NCI-H345 (cell line): ENCODE measurements at places on chromosomes 5 and 9.

- DNase-seq, result no peak
These were observed 27.0 kb downstream of the CDKN2A start for GRCh38 chr9:21967169-21967568.

DNA sequence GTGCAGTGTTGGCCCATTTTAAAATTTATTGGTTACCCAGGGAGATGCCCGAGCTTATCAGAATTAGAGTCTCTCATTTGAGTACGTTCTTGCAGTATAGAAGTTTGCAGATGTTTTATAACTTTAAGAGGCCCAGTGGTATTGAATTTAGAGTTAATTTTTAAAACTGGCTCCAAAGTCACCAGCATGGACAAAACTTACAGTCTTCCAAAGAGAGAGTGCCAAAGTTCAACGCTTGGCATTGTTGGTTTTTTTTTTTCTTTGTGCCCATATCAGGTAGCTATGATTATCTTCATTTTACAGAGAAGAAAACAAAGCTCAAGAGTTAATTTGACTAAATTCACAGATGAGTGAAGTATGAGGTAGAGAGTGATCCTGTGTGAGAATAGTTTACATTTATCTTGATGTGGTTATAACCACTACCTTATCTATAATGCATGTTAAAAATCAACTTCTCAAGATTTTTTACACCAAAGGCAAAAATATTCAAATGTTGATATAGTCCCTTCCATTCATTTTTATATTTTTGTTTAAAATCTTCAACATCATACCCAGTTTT is 273.7 kb upstream of the DMRT1 start:
- DNase-seq, result no peak

- DNase-seq, result no peak
These were observed 10.3 kb upstream of the AK1 start for GRCh38 chr9:127887792-127888191.

GRCh38 chr9:6973762-6974161 is 216.0 kb downstream of the KDM4C start:
- no peak for DNase-seq

- no peak for DNase-seq
These were observed 97.6 kb downstream of the SEMA6A start for GRCh38 chr5:116476897-116477537.

DNA sequence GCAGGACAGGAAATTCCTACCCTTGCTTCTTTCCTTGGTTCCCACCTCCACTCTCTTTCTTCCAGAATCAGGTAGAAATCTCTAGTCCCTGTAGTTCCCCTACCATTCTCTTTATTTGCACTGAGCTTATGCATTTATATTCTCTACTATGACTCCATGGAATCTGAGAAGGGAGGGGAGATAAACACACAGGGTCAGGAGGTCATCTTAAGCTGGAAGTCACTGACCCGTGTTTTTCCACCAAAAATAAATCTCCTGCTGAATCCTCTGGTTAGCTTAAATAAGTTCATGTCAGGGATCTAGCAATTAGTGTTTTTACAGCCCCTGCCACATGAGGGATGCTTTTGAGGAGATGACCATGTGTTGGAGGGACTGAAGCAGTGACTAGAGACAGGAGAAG is 3.7 kb downstream of the ACTL7B start:
- no peak for DNase-seq

GRCh38 chr9:127154390-127155191 is 32.2 kb upstream of the ANGPTL2 start:
- no peak for DNase-seq

- DNase-seq, result no peak
These were observed 14.0 kb downstream of the PPWD1 start for GRCh38 chr5:65577141-65577540.

DNA sequence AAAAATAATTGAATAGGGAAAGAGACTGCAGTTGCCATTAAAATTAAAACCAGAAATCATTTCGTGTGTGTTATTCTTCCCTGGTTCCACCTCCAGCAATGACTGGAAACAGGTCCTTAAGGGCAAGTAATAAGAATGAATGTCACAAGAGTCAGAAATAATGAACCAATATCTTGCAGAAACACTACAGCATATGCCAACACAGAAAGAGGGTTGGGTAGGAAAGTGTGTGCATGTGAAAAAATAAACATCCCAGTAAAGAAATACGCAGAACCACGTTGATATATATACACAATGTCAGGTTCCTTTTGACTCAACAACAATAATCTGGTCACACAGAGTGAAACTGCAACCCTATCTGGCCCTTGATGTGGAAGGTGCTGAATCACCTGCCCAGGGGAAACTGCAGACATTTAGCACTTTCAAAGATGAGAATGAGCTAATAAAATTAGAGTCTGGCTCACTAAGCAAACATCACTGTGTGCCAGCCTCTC is 15.0 kb downstream of the HMHB1 start:
- peak; percentile 78 for DNase-seq

GRCh38 chr9:21684831-21685362 is 117.5 kb upstream of the MTAP start:
- DNase-seq, result no peak

GRCh38 chr5:51138164-51138563 is 245.1 kb upstream of the ISL1 start:
- no peak for DNase-seq

DNA sequence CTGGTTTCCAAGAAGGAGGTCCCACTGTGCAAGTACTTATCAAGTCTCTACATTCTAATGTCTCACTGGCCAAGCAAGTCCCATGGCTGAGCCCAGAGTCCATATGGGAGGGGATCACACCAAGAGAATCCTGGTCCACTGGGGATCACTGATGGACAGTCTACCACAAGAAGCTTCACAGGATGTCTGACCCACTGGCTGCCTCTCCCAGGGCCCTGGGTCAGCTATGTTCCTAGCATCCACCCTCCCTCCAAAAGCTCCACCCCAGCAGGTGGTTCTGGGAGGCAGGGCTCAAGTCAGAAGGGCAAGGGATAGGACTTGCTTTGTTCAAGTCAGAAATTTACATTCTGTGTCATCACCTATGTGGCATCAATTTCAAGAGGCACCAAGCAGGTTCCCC is 508.5 kb downstream of the BNC2 start:
- no peak for DNase-seq

DNA sequence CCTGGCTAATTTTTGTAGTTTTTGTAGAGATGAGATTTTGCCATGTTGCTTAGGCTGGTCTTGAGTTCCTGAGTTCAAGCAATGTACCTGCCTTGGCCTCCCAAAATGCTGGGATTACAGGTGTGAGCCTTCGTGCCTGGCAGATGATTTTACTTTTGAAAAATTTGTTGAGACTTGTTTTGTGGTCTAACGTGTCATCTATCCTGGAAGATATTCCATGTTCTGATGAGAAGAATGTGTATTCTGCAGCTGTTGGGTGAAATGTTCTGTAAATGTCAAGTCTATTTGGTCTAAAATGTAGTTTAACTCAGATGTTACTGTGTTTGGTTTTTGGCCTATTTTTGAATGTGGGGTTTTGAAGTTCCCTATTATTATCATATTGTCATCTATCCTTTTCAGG is 145.6 kb downstream of the XRCC4 start:
- no peak for DNase-seq

GRCh38 chr5:98031496-98031895 is 742.0 kb upstream of the RGMB start:
- no peak for DNase-seq

DNA sequence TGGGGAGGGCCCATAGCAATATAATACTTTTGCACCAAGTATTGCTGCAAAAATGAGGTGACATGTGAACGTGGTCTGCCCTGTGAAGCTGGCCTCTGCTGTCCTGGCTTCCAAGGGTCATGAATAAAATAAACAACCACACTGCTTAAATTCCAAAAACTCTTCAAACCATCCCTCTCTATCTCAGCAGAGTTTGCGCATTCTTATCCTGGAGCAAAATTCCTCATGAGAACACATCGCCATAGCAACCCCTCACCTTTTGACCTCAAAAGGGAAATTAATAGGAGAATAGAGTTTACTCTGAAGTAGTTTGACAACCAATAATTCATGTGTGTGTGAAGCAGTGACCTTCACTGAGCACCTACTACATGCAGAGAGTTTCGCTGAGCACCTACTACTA is 342.9 kb downstream of the SPOCK1 start:
- no peak for DNase-seq

- no peak for DNase-seq
These were observed 5.8 kb downstream of the C5orf58 start for GRCh38 chr5:170238456-170239196.

DNA sequence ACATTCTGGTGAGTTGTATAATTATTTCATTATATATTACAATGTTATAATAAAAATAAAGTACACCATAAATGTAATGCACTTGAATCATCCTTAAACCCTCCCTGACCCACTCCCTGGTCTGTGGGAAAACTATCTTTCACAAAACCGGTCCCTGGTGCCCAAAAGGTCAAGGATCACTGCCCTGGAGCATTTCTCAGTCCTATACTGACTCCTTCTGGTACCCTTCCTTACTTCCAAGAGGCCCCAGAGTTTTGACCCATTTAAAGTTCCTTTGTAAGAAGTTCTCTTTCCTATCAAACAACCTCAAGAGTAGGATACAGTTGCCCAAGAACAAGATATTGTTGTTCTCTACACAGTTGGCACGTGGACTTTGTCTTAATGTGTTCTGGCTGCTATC is 88.9 kb upstream of the TRPM3 start:
- DNase-seq, result no peak

GRCh38 chr5:149320791-149321330 is 24.4 kb upstream of the GRPEL2 start:
- DNase-seq, result peak; percentile 74

DNA sequence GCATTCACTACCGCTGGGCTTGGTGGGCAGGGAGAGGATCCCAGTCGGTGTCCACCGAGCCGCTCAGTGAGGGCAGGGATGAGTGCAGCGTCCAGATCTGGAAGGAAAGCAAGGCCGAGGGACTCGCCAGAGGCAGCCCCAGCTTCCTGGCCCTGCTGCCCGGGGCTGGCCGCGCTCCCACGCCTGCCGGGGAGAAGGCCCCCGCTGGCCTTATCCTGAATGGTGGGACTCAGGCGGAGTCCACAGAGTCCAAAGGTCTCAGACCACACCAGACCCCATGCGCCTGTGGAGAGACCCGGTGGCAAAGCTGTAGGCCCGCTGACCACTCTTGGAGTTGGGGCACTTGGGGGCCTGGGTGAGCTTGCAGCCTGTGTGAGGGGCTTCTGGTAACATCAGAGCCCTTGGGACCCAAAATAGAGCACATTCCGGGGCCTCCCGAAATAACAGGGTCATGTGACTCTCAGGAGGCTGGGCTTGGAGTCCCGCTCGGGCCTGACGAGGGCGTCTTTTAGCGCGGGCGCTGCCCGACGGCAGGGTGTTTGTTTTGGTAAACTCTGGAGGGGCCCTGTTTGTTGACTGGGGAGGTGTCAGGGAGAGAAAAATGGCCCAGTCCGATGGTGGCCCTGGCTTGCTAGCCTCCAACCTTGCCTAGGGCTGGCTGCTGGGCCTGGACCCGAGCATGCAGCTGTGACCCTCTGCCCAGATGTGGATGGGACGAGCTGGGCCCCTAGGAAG is 2.8 kb downstream of the RXRA start:
- no peak for DNase-seq

- peak; percentile 87 for DNase-seq
These were observed 1.2 kb upstream of the AJM1 start for GRCh38 chr9:136840877-136841645.

- no peak for DNase-seq
These were observed 146.8 kb upstream of the ADAMTSL1 start for GRCh38 chr9:18327121-18327520.

DNA sequence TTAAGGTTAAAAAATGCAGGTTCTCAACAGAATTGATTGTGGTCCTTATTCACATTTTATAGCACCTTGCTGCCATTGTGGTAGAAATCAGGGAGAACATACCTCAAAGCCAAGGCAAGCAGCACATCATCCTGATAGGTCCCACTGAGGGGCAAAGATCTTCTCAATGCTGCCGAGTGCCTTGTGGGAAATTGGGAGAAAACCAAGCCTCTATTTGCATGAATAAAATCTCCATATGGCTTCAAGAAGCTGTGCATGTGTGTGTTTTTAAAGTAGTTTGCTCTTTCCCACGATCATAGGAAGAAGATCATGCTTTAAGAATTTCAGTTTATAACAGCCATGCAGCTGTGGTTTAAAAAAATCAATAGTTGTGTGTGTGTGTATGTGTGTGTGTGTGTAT is 216.9 kb upstream of the FBXL7 start:
- DNase-seq, result no peak

- no peak for DNase-seq
These were observed 27.1 kb downstream of the RASGRF2 start for GRCh38 chr5:80987078-80987766.

GRCh38 chr9:124260769-124261603 is 3.2 kb downstream of the NEK6 start:
- no peak for DNase-seq

DNA sequence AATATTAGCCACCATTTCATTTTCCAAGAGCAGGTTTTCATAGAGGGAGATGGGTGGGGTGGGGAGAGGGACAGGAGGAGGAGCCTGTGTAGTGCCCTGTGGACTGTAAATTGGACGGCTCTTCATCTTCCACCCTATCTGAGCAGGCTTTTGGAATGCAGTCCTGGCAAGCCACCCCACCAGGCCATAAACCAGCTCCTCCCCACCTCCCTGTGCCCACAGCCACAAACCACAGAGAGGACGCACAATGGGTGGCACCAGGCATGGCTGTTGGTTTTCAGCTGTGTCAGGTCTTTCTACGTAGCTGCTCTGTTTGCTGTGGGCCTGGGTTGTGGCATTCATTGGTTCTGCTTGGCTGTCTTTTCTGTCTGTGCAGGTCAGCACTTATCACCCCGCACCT is 58.0 kb downstream of the PLAC8L1 start:
- no peak for DNase-seq

DNA sequence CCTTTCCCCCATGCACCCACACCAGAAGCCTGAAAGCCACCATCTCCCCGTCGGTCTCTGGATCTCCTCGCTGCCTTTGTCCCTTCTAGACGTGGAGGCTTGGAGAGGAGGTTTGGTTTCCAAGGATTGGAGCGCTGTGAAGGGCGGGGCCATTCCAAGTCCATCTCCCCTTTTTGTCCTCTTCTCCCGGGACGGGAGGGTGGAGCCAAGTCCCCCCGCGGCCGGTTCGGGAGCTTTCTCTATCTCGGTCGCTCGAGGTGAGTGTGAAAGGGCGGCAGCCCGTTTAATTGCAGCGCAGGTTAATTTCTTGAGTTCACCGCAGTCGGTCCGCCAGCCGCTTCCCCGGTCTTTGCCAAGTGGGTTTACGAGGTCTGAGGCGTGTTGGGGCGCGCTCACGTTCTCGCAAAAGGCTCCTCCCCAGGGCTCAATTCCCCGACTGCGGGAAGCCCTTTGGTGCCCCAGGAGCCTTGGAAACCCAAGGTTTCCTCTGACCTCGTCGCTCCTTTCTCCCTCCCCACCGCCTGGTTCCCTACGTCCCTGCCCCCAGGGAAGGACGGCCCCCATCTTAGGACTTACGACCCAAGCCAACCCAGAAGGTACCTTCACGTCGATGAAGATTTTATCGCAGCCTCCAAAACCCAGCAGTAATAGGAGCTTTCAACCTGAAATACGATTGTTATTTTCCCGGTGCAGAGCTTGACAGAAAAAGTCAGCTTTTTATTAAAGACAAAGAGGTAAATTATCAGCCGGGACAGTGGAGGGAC is 2.8 kb upstream of the ZNF462 start:
- DNase-seq, result no peak

DNA sequence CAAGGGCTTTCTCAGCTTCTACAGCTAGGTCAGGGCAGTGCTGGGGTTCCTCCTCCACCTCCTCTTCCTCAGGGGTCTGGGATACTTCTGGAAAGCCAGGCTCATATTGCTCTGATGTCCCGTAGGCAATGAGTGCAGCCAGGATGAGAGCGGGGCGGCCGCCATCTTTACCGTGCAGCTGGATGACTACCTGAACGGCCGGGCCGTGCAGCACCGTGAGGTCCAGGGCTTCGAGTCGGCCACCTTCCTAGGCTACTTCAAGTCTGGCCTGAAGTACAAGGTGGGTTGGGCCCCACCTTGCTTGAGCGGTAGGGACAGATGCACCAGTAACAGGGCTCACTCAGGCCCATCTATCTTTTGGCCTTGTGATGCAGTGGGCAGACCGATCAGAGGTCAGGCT is 34.8 kb downstream of the GSN start:
- DNase-seq, result no peak
